Dermis blood vessel endothelial cell (primary cell): ENCODE measurements at places on chromosomes 13 and 19.

- no peak for DNase-seq
Observed at GRCh38 chr19:45952686-45953505, 20.8 kb downstream of the NOVA2 start.

DNA sequence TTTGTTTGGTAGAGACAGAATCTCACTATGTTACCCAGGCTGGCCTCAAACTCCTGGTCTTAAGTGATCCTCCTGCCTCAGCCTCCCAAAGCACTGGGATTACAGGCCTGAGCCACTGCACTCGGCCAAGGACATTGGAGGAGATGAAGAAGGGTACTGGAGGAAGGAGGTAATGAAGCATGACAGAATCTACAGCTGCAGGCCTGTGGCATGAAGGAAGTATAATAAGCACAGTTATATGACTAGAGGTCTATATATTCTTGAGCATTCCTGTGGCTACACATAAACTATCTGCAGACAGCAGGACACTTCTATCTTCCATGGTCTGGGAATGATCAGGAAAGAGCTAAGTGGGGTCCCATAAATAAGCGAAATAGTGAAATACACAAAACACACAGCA, 18.2 kb downstream of the ZNF565 start:
- no peak for DNase-seq

DNA sequence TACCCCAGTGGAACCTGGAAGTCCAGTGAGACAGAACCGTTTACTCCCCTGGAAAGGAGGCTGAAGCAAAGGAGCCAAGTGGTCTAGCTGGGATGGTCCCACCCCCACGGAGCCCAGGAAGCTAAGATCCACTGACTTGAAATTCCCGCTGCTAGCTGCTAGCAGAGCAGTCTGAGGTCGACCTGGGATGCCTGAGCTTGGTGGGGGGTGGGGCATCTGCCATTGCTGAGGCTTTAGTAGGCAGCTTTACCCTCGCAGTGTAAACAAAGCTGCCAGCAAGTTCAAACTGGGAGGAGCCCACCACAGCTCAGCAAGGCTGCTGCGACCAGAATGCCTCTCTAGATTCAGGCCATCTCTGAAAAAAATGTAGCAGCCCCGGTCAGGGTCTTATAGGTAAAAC, 437.0 kb downstream of the SUCLA2 start:
- no peak for DNase-seq

DNA sequence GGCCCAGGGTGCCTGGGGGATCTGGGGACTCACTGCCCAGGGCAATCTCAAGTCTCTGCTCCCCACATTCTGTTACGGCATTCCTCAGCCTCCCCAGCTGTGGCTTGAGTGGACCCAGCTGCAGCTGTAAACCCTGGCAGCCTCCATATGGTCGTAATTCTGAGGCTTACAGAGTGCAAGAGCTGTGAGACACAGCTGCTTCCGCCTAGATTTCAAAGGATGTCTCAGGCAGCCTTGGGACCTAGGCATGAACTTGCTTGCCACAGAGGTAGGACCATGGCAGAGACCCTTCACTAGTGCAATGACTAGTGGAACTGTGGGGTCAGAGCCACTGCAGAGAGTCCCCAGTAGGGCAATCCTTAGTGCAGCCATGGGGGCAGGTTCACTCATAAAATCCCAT, 297.5 kb downstream of the ENOX1 start:
- no peak for DNase-seq

DNA sequence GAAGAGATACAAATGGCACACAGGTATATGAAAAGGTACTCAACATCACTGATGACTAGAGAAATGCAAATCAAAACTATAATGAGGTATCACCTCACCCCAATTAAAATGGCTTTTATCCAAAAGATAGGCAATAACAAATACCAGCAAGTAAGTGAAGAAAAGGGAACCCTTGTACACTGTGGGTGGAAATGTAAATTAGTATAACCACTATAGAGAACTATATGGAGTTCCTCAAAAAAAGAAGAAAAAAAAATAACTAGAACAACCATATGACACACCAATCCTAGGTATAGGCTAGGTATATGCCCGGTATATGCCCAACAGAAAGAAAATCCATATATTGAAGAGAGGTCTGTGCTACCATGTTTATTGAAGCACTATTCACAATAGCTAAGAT, 150.9 kb downstream of the VWA8 start:
- no peak for DNase-seq

DNA sequence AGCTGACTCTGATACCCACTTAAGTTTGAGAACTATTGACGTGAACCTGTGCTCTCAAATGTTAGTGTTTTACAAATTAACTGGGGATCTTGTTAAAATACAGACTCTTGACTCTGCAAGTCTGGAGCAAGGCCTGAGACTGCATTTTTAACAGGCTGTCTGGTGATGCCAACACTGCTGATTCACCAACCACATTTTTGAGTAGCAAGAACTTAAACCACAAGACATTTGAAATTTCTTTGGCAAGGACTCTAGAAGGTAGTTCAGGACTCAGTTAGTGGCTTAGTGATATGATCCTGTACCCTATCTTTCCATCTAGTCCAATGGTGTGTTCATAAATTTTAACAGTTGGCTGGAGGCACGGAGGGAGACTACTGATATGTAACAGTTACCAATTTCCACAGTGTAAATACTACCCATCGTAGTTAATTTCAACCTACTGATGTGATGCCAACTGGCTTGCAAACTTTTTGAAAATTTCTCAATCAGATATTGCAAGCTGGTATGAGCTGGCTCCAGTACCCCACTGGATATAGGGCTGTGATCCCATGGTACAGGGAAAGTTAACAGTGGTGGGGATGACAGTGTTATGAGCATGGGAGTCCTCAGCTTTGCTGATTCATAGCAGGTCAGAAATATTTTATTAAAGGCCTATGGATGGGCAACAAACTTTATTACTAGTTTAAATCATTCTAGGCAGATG, 255.1 kb downstream of the TBC1D4 start:
- no peak for DNase-seq
